ENCODE measurements at places on chromosomes 6 and 20.

GRCh38 chr6:133978896-133979240, 25.8 kb downstream of the TBPL1 start:
- no peak for DNase-seq

DNA sequence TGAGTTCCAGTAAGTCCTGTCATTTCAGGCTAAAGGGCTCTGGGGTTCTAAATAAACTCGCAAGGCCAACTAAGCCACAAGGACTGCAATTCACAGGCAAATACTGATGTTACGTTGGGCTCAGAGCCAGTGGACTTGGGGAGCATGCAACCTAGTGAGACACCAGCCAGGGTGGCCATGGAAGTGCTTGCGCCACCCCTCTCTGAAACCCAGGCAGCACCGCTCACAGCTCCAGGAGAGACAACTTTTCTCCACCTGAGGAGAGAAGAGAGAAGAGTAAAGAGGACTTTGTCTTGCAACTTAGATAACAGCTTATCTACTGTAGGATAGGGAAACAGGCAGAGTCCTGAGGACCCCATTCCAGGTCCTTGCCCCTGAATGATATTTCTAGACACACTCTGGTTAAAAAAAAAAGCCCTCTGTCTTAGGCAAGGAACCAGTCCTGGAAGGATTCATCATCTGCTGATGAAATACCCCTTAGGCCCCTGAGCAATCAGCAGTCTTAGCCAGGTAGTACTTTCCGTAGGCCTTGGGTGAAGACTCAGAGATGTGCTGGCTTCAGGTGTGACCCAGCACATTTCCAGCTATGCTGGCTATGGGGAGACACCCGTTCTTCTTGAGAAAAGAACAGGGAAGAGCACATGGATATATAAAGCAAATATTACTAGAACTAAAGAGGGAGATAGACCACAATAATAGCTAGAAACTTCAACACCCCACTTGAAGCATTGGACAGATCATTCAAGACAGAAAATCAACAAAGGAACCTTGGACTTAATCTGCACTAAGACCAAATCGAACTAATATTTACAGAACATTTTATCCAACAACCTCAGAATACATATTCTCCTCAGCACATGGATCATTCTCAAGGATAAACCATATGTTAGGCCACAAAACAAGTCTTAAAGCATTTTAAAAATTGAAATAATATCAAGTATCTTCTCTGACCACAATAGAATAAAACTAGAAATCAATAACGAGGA, 31.5 kb upstream of the TBC1D32 start:
- DNase-seq, result no peak

GRCh38 chr6:30378290-30378937, 33.5 kb downstream of the RPP21 start:
- no peak for DNase-seq

- DNase-seq, result no peak
These were observed 57.1 kb upstream of the LRRC1 start for GRCh38 chr6:53737746-53738145.

- DNase-seq, result no peak
These were observed 258.7 kb upstream of the EXOC2 start for GRCh38 chr6:951399-952181.

GRCh38 chr20:8647961-8648441, 420.9 kb upstream of the PLCB4 start:
- no peak for DNase-seq

DNA sequence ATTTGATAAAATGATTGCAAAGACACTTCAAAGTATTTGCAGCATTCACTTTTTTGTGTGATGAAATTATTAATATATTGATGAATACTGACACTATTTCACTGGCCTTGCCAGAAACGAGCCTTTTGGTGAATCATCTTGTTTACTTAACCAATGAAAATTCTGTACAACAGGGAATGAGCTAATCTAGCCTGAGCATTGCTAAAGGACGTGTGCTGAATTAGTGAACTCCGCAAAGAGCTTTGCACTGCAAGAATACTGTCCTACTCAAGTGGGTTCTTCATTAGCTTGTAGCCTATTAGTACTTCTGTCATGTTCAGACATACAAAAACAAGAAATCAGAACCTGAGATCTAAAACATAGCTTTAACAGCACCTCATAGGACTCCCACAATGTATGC, 172.0 kb upstream of the NRSN1 start:
- no peak for DNase-seq

- DNase-seq, result no peak
These were observed 8.8 kb upstream of the NHSL1 start for GRCh38 chr6:138507977-138508675.

DNA sequence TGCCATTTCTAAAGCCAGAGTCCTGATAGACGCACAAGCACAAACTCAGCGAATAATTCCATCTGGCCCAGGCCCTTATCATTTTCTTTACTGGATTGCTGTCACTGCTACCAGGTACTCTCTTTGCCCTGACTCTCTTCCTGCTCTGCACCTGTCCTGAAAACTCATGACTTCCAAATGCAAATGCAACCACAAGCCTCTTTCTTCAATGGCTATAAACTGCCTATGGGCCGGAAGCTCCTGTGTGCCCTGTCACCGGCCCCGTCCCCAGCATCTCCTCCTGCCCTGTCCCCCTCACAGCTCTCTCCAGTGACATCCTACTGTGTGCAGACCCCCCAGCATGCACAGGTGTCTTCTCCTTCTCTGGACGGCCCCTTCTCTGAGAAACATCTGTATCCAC, 302.6 kb downstream of the GMDS start:
- no peak for DNase-seq

GRCh38 chr20:40279390-40279789, 409.6 kb downstream of the MAFB start:
- no peak for DNase-seq

DNA sequence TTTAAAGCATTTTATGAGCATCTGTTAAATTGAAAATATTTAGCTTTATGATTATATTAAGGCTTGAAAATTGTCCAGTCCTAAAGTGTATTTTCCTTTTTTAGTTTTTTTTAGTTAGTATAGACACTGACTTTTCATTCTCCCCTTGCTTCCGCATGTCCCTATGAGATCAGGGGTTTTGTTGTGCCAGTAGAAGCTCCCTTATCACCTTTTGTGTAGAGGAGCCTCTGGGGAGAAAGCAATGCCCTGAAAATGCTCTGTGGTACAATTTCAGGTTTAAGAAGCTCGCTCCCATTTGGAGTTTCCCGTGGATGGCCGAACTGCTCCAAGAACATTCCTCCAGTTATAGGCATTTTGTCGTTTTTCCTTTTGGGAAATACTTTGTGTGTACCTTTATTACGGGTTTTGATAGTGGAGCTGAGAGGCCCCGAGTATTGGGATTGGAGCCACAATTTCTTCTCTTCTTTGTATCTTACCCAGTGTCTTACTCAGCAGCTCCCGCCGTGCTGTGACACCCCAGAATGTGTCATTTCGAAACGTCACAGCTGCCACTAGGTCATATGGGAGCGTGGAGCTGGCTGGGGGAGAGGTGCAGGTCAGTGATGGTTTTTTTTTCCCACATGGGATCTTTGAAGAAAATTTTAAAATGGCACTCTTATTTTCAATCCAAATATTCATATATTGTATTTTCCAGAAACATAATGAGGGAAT, 49.9 kb downstream of the RPRD1B start:
- DNase-seq, result no peak

DNA sequence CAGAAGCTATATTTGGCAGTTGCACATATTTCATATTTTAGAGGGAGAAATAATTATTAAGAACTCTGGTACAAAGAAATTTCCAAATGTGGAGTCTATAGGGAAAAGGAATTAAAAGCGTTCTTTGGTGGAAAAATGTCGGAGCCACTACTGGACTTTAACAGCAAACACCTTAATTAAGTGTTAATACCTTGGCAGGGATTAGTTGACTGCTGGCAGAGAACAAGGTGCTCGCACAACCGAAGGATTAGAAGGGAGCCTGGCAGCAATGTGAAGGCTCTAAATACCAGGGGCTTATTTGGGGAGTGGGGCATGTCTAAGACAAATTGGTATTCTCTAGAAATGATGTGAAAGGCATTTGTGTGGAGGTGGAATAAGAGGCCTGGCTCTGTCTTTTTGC, 98.9 kb downstream of the PAK5 start:
- DNase-seq, result no peak

DNA sequence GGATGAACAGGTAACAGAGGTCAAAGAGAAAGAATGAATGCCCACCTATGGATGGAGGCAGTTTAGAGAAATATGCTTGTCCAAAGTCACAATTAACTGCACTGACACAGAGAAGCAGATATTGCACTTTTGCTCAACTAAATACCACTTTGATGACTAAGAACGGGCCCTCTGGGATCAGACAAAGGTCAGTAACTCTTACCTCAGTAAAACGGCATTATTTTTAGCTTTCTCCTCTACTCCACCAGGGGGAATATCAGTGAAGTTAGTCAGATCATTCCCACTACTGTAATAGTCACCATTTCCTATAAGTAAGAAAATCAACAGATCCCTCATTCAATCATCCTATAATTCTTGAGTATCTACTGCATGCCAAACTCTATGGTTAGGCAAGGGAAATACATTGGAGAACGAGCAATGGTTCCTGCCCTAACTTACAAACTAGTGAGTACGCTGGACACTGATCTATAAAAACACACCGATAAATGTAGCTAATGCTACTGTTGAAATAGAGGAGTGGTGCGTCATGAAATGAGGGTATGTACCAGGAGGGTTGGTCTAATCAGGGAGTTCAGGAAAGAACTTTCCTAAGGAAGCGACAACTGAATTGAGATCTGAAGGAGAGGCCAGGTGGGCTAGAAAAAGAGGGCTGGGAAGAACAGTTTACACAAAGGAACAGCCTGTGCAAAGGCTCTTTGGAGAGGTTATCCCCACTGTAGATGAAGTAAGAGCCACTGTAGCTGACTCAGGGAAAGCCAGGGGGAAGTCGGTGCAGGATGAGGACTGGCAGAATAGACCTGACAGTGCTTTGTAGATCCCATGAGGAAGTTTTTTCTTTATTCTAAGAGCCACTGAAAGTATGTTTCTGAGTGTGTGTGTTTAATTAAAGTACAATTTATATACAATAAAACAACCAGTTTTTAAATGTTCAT, 9.2 kb downstream of the ECI2 start:
- DNase-seq, result no peak

DNA sequence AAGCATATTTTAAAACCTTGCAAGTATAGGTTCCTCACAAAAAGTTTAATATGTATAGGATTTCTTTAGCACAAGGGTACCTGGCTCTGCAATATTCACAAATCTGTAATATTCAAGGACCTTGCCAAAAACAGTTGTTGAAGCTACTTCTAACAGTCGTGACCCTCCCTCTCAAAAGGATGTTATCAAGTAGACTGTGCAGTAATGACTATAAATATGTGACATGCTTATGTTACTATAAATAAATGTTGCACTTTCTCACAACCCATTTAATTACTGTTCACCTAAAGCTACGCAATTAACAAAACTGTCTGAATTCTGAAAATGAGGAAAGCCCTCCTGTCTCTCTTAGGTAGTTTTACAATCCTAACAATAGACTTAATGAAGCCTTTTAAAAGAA, 41.8 kb downstream of the FYN start:
- no peak for DNase-seq

- DNase-seq, result no peak
These were observed 10.1 kb upstream of the TMEM244 start for GRCh38 chr6:129871221-129871620.

DNA sequence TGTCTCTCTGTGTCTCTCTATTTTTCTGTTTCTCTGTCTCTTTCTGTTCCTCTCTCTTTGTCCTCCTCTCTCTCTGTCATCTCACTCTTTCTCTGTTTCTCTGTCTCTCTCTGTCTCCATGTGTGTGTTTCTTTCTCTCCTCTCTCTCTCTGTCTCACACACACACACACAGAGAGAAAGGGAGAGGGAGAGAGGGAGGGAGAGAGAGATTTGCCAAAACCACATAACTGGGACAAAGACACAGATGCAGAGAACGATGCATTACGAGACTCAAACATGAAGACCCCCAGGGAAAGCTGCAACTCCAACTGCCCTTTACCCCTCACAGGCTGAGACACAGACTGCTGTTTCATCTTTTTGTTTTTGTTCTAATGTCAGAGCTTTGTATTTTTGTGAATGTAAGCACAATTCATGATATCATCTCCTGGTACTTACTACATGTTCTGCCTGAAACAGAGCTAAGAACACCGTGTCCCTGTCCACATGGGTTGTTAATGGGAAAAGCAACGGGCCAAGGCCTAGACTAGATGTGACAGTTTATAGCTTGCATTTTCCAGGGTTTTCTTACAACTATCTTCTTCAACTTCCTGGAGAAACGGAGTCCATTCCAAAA, 177.1 kb upstream of the ARID1B start:
- DNase-seq, result no peak

- no peak for DNase-seq
These were observed 109.4 kb upstream of the CCN2 start for GRCh38 chr6:132060591-132060990.

DNA sequence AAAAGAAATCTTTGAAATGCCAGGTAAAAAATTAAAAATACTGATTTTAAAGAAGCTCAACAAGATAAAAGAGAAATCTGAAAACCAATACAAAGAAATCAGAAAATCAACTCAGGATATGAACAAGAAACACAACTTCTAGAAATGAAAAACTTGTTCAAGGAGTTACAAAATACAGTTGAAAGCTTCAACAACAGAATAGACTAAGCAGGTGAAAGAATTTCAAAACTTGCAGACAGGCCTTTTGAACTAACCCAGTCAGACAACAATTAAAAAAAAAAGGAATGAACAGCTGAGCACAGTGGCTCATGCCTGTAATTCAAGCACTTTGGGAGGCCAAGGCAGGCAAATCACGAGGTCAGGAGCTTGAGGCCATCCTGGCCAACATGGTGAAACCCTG, 57.8 kb downstream of the PDSS2 start:
- DNase-seq, result no peak
